Amygdala (tissue), 56 donors: ENCODE measurements at places on chromosomes 5 and 9.

DNA sequence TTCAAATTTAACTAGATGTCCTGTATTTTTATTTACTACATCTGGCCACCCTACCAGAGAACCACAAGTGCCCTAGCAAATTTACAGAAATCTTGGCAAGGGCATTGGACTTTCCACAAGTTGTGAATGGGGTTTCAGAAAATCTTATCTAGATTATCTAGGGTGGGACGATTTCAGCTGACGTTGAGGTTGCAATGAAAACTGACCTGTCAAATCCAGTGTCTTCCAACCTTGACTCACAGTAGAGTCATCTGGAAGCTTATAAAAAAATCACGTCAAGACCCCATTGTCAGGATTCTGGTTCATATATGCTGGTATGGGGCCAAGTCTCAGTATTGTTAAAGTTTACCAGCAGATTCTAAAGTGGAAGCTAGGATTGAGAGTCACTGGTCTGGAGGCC is 109.6 kb upstream of the ACTBL2 start:
- no peak for DNase-seq

GRCh38 chr5:71482132-71482531 is 26.7 kb downstream of the BDP1 start:
- no peak for DNase-seq

DNA sequence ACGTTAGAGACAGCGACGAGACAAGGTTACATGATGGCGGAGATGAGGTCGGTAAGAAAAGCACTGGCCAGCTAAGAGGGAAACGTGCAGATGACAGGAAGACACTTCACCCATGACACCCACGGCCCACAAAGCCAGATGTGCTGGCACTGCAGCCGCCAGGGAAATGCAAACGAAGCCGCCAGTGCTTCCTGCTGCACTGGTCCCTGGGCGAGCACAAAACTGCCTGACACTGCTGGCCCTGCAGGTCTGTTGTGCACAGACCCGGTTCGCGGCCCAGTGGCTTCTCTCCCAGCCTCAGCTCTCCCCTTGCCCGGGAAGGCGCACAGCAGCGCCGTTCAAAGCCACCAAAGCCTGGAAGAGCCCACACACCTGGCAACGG is 20.3 kb downstream of the QSOX2 start:
- DNase-seq, result no peak

DNA sequence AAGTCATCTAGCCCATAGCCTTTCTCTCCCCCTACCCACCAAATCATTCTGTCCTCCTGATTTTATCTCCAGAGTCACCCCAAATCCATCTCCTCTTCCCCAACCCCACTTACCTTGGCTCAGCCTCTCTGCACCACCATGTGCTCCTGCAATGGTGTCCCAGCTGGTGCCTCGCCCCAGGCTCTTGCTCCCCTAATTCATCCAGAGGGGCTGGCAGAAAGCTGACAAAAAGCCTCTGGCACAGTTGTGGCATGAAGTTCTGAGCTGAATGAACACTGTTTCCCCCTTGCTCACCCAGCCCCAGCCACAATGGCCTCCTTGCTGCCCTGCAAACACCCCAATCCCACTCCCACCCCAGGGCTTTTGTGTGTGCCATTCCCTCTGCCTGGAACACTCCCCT is 10.2 kb downstream of the RETREG1 start:
- DNase-seq, result no peak

DNA sequence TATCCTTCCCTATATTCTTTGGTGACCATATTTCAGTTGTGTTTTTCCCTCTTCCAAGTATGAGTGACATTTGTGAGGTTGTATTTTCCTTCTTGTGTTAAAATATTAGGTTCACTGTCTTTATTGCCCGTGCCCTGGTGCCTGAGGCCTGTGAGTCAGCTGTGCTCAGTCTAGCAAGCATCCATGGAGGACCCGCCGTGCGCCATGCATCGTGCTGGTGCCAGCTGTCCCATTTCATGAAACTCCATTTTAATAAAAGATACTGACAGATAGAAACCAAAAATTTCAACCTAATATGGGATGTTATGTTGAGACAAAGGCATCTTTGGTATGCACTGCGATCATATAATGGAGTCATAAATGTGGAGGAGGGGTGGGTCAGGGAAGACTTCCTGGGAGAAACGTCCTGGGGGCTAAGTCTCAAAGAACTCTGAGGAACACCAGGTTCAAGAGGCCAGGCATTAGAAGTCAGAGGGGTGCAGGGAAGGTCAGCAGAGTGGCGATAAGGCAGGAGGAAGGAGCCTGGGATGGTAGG is 34.0 kb upstream of the FGF1 start:
- no peak for DNase-seq

DNA sequence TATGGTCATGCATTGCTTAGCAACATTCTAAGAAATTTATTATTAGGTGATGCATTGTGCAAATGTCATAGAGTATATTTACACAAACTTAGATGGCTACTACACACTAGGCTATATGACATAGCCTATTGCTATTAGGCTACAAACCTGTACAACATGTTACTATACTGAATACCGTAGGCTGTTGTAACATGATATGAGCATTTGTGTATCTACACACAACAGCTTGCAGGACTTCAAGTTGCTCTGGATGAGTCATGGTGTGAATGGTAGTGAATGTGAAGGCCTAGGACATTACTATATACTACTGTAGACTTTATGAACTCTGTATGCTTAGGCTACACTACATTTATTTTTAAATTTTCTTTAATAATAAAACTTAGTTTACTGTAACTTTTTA is 107.2 kb upstream of the MAMDC2 start:
- DNase-seq, result no peak

GRCh38 chr5:143569213-143569701 is 165.8 kb upstream of the NR3C1 start:
- no peak for DNase-seq
